Stimulated activated CD8-positive, alpha-beta memory T cell treated with anti-CD3 and anti-CD28 coated beads, Interleukin-2, amount 100 ng/mL, for 1 hour (primary cell): ENCODE measurements at places on chromosomes 6 and 20.

GRCh38 chr20:31824554-31825313 is 5.6 kb downstream of the MYLK2 start:
- DNase-seq: no peak

- no peak for DNase-seq
Measured at GRCh38 chr20:34831936-34832335, 6.5 kb upstream of the NCOA6 start.

- no peak for DNase-seq
Measured at GRCh38 chr6:137157601-137158000, 15.8 kb downstream of the IL22RA2 start.

DNA sequence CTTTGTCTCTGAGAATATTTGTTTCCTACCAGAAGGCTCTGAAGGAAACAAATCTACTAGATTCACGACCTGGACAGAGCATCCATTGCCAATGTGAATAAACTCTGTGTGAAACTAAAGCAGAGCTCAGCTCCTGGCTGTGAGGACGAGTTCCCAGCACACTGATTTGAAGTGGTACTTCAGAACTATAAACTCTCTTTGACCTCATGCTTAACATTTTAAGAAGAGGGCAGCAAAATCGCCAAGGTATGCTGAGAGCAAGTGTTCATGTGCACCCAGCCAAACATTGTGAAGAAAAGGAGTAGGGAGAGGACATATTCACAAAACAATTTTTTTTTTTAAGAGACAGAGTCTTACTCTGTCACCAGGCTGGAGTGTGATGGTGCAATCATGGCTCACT is 33.7 kb upstream of the ZNF133 start:
- no peak for DNase-seq

GRCh38 chr6:52335576-52335975 is 26.4 kb upstream of the PAQR8 start:
- DNase-seq: no peak

- DNase-seq: no peak
Measured at GRCh38 chr20:14288341-14289330, 48.8 kb downstream of the FLRT3 start.

DNA sequence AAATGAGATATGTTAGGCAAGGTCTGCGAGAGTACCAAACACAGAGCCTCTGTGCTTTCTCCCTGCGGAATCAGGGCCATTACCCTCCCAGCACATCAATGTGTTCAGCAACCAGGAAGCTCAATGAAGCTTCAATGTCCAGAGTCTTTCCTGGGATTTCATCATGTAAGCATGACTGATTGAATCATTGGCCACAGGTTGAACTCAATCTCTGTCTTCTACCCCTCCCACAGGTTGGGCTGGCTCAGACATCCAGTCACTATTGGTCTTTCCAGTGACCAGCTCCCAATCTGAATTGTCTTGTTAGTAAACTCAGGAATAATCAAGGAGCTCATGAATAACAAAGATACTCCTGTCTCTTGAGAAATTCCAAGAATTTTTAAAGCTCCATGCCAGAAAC is 2.7 kb upstream of the DTD1 start:
- no peak for DNase-seq

- DNase-seq: no peak
Measured at GRCh38 chr6:4567141-4567540, 209.1 kb upstream of the CDYL start.

DNA sequence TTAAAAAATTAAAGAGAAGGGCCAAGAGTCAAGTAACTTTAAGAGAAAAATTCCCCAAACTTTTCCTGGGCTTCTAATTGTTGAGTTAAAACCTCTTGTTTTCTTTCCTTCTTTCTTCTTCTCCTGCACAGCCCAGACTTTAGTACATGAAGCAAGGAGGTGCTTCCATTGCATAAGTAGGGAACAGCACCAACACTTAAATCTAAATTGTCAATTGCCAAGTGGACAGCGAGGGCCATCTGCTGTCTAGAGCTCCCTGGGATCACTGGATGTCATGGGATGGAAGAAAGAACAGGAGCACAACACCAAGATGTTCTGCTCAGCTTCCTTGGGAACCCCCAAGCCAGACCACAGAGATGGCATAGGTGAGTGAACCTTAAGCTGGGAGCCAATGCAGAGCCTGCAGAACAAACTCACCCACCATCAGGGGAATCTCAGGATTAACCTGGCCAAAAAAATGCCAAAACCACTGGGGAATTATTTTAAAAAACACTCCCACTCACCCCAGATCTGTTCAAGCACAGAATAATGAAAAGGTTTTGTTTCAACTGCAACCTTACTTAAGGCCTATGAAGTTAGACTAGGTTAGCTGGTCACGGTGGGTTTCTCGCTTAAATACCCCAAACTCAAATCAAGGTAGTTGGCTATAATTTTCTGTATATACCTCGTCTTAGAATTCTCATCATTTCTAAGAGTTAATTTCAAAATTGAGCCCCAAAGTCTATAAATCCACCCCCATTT is 67.8 kb downstream of the TNFRSF21 start:
- DNase-seq: no peak

GRCh38 chr6:105594821-105595220 is 191.9 kb upstream of the PREP start:
- no peak for DNase-seq

DNA sequence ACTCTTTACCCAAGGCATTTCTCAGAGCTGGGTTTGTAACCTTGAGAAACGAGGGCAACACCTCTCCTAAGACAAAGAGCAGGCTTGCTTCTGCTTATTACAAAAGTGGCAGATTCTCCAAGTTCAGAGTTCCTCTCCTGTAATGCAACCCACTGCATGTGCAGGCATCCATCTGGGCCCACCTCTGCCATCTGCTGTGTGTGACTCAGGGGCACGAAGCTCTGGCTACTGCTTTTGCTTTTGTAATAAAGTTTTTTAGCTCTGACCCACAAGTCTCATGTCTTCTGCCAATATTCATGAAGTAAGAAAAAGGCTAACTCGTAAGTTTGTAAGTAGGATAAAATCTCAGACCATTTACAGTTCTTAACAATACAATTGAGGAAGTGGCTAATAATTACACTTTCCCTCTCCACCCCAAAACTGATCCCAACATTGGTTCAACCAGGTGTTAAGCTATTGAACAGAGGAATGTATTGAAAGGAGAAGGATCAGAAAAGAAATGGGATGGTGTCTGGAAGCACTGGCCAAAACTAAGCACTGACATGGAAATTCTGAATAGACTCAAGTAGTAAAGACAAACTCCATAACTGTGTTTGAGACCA is 51.7 kb upstream of the SMLR1 start:
- no peak for DNase-seq

DNA sequence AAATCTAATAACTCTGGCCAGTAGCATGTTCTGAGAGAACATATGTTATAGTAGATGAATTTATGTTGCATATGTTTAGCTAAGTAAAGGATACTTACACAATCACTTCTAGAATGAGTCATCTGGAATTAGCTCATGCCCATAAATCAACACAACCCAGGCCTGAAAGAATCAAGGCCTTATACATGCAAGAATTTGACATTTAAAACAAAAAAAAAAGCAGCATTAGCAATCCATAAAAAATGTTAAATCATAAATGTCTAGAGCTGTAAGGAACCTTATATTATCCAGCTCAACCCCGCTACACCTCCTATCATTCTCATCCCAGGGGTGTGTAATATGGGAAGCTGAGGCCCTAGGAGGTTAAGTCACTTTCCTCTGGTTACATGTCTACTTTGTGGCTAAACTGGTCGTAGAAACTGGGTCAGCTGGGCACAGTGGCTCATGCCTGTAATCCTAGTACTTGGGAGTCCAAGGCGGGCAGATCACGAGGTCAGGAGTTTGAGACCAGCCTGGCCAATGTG is 105.2 kb upstream of the CARMIL1 start:
- no peak for DNase-seq

GRCh38 chr6:165858586-165858985 is 195.5 kb upstream of the PDE10A start:
- no peak for DNase-seq

- DNase-seq: no peak
Measured at GRCh38 chr20:9999645-10000044, 35.1 kb upstream of the ANKEF1 start.

- no peak for DNase-seq
Measured at GRCh38 chr20:48797275-48797825, 30.4 kb downstream of the PREX1 start.

DNA sequence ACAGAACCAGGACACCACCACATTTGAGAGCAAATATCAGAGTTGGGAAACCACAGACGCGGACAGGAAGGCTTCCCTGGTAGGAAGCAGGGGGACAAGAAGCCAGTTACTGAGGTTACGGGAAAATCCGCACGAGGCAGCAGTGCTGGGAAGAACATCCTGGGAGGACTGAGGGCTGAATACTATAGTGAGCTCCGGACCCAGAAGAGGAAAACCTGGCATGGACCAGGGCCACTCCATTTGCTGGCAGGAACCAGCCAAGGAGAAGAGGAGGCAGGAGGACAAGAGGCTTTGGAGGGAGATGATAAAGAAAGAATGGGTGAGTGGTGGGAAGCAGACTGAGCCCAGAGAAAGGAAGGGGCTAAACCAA is 6.1 kb upstream of the DSN1 start:
- DNase-seq: no peak

GRCh38 chr6:37170273-37171200 is 585 bp downstream of the PIM1 start:
- no peak for DNase-seq

DNA sequence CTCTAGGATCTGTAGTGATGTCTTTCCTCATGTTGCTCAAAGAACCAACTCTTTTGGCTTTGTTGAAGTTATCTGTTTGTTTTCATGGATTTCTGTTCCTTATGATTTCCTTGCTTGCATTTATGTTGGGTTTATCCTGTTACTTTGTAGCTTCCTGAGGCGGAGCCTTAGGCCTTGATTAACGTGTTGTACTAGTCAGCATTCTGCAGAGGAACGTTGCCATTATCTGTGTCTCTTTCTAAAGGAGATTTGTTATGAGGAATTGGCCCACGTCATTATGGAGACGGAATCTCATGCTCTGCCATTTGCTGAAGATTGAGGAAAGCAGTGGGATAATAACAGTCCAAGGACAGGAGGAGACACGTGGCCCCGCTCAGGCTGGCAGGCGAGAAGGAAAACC is 29.9 kb downstream of the UCKL1 start:
- DNase-seq: no peak

DNA sequence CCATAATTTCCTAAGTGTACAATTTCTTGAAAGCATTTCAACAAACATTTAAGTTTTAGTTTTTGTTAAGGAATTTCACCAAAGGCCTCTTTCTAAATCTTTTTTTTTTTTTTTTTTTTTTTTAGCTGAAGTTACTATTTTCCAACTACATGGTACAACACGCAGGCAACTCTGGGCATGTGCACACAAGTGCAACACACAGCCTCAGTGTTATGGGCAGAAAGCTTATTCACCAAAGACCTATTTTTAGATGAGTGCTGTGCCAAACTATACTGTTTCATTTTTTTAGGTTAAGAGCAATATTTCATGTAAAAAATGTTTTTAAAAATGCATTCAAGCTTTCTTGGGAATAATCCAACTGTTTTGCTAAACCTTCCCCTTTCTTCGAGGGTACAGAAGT is 42.0 kb upstream of the MAP3K4 start:
- DNase-seq: no peak

DNA sequence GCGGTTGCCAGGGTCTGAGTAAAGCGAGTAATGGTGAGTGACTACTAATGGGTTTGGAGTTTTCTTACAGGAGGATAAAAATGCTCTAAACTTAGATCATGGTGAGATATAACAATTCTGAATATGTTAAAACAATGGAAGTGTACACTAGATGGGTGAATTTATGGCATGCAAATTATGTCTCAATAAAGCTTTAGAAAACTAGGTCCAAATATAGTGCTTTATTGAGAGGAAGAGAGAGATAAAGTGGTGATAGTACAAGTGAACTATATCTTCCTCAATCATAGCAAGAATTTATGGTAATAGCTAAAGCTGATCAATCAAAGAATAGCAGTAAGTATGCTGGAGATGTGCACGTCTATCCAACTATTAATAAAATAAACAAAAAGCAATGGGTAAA is 23.9 kb downstream of the SRPK1 start:
- no peak for DNase-seq

- DNase-seq: no peak
Measured at GRCh38 chr6:15842727-15843117, 179.9 kb upstream of the DTNBP1 start.

GRCh38 chr6:107635057-107635515 is 145.2 kb downstream of the SOBP start:
- DNase-seq: no peak

GRCh38 chr20:62511915-62512610 is 36.3 kb upstream of the GATA5 start:
- no peak for DNase-seq

- no peak for DNase-seq
Measured at GRCh38 chr6:36079601-36080000, 50.7 kb upstream of the MAPK13 start.

DNA sequence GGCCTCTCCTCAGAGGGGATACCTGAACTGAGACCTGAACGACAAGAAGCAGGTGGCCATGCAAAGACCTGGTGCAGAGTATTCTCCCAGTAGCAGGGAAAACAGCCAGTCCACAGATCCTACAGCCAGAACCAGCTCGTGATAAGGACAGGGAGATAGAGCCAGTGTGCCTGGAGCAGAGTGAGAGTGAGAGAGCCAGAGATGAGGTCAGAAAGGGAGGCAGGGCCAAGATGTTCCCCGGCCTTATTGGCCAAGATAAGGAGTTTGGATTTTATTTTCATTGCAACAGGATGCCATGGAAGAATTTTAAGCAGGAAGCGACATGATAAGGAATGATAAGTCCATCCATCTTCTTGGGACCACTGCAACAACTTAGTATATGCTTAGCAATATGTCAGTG is 111.8 kb downstream of the UBE3D start:
- DNase-seq: no peak

DNA sequence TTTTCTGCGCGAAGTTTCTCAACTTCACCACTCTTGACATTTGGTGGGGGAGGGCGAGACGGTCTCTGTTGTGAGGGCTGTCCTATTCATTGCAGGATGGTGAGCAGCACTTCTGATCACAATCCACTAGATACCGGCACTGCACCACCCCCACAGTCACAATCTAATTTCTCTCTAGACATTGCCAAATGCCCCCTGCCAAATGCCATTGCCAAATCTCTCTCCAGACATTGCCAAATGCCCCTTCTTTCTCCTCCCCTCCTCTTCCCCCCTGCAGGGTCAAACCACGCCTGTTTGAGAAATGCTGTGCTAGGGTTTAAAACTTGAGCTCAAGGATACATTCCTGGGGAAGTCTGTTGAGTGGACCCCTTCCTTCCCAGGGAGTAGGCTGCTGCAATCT is 603.5 kb upstream of the CDH4 start:
- no peak for DNase-seq

- DNase-seq: no peak
Measured at GRCh38 chr20:14341801-14342200, 4.4 kb upstream of the FLRT3 start.

GRCh38 chr20:62413896-62414481 is 6.9 kb upstream of the CABLES2 start:
- DNase-seq: no peak
